CD4-positive, alpha-beta T cell treated with Interferon alpha-2 for 1 hour (primary cell): ENCODE measurements at places on chromosomes 4 and X.

DNA sequence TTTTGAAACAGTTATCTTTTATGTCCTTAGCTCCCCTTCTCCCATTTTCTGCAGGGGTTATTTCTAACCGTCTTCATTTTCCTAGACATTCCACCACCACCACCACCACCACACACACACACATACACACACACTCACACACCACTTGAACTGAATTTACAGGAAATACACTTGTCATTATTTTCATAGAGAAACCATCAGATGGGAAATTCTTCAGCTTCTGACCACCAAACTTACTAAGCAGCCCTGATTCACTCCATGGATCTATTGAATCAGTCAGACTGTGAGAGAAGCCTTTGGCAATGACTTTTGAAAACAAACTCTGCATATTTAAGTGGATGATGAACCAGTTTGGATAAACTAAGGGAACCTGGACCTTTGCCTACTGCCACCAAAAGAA is 210.1 kb upstream of the NHS start:
- no peak for DNase-seq

DNA sequence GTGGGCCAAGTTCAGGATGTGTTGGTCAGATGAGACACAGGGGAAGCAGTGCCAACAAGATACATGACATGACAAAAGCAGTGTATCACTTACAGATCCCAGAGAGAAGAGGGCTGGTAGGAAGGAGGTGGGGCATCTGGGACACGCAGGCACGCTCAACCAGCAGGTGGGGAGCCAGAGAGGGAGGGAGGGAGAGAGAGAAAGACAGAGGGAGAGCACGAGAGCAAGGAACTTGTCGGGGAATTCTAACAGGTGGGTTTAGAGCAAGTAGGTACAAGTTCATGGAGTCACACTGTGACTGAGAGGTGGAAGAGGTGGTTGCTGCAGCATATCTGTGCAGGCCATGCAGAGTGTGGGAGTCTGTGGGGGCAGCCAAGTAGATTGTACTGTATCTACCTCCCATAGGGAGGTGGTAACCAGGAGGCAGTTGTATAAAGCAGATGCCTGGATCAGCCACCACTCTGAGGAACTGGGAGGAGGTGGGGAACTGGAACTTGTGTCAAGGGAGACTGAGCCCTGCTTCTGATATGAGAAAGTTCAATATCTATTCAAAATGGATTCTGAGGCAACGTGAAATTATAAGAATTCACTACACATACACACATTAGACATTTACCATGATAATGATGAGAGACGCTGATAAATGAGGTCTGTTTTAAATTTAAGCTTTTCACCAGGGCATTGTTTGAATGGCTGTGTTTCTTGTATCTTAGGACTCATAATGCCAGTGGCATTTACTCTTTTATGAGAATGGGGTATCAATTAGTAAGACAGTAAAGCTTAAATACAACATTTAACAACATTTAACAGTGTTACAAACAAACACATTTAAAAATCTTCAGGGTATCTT is 43.7 kb downstream of the BBS12 start:
- DNase-seq: no peak

DNA sequence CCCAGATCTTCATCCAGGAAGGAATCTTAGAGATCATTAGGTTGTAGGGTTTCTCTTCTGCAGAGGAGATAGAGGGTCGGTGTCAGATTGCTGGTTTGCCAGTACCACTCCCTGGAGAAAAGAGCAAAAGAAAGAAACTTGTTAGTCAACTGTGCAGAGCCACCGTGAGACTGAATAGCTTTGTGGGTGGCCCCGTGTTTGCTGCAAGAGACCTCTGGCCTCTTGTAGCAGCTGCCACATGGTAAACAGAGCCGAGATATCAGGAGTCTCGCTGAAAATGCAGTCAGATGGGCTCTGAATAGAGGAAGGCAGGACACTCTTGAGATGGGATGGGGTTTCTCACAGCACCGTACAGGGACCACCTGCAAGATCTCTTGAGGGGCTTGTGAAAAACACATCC is 149.7 kb downstream of the PTTG2 start:
- DNase-seq: no peak

DNA sequence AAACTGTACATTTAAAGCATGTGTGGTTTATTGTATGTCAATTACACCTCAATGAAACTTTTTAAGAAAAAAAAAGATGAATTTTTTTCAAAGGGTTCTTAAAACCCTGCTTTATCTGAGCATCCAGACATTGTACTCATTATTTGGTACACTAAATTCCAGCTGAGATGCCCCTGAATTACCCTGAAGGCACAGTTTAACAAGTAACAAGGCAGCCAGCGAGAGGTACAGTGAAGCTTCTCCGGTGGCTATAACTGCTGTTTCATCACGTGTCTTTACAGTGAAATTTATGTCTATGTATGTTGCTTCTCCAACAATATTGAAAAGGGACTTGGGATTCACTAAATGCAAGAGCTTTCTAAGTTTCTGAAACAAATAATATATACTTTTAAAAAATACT is 15.8 kb downstream of the SLC7A11 start:
- DNase-seq: no peak

GRCh38 chrX:93932471-93933220 is 258.6 kb downstream of the FAM133A start:
- DNase-seq: no peak

DNA sequence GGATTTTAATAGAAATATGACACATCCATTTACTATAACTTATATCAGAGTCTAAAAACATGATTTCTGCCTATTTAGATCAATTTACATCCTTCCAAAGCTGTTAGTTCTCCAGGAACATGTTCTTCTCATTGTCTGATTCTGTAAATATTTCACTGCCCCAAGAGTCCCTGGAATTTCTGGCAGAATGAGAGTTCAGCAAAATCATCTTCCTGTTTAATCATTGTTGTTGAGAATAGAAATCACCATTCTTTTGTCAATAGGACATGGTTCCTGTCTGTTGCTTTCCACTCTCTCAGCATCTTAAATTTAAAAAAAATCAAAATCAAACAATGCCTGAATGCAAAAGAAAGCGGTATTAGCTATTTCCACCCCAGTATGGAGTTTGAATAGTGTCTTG is 172.8 kb upstream of the FRMPD4 start:
- no peak for DNase-seq

GRCh38 chr4:38860788-38861424 is 4.3 kb upstream of the TLR6 start:
- DNase-seq: peak; percentile 59

DNA sequence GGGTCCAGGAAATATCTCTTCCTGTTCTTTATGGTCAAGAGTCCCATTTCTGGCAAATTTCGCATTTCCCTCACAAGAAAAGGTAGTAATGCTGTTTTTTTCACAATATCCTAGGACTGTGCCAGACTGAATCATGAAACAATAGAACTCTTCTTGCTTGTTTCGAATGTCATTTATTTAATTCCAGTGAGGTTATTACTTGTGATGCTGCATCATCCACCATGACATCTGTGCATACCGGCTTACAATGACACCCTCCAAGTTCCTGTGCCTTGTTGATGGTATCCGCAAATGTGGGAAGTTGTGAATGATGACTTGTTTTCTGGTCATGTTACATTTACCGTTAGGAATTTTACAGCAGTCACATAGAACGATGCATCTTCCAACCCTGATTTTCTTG is 42.9 kb upstream of the SPRY1 start:
- DNase-seq: no peak

DNA sequence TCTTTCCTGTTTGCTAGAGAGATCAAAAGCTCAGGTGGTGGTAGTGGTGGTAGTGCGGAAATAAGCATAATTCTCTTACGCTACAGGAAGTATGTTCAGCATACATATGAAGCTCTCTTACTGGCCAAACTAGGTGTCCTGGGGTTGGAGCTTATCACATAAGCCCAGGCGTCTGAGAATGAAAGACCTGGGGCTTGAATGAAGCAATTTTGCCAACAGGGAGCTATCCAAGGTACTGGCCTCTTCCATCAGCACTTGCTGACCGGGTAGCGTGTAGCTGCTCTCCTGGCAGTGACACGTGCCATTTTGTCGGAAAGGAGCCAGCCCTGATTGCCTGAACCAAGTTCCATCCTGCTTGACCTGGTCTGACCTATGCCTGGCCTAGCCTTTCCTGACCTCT is 65.9 kb upstream of the HPF1 start:
- DNase-seq: no peak

GRCh38 chr4:161573836-161574235 is 590.0 kb downstream of the FSTL5 start:
- DNase-seq: no peak

- no peak for DNase-seq
These were observed at the start of gene ANOS1 for GRCh38 chrX:8731559-8732395. Gene ANOS1, minus strand, starts transcription at chrX:8732137. Its CDS starts 101 bp downstream, at chrX:8732036.

DNA sequence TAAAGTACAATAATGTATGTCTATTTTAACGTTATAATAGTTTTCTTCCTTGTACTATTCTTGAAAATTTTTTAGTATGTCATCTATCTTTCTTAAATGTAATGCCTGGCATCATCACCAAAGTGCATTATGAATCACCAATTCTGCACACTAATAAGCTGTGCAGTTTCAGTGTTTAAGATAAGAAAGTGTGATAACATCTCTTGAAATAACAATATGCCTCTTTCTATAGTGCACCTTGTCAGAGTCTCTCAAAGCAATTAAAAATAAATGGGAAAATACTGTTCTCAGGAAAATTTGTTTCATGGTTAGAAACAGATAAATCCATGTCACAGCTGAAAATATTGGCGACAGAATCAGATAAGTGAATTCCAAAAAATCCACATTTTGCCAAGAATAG is 457.4 kb upstream of the PCDH10 start:
- DNase-seq: no peak

DNA sequence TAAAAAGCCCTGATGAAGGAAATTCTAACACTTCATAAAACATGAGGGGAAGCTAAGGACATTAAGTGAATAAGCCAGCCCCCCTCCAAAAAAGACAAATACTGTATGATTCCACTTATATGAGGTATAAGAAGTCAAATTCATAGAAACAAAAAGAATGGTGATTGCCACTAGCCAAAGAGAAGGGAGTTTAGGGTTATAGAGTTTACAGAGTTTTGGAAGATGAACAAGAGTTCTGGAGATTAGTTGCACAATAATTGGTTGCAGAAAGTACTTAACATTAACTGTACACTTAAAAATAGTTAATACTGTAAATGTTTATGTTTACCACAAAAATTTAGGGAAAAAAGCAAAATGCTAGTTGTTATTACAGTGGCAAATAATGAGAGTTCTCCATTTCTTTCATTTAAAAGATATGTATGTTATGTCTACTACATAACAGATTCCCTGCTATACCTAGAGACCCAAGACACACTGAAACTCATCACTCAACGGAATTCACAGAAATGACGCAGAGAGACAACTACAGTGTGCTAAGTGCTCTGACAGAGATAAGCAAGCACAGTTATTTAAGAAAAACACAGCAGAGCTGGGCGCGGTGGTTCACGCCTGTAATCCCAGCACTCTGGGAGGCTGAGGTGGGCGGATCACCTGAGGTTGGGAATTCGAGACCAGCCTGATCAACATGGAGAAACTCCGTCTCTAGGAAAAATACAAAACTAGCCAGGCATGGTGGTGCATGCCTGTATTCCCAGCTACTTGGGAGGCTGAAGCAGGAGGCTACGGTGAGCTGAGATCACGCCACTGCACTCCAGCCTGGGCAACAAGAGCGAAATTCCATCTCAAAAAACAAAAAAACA is 37.2 kb downstream of the EIF4E start:
- no peak for DNase-seq

DNA sequence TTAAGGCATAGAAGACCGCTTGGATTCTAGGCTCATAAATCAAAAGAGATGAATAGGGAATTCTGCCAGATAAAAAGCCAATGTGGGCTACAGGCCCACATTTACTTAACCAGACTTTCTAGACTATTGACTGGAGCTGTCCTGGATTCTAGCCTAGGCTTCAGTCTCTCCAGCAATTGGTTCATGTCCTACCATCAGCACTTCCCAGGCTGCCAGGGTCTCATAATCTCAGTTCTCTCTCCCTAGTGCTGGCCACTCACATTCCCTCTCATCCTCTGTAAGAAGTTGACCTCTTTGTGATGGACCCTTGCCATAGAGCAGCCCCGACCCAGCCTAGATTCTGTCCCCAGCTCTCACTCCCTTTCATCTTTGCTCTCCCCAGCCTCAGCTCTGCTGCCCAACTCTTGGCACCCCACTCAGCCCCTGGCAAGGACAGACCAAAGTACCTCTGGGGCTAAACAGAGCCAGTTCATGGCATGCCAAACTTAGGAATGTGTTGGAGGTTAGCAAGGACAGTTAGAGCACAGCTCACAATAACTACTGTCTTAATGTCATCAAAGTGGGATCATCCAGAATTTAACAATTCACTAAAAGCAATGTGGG is 396.2 kb downstream of the INPP4B start:
- no peak for DNase-seq

- DNase-seq: no peak
These were observed 67.1 kb upstream of the HS3ST1 start for GRCh38 chr4:11495818-11496217.

GRCh38 chrX:133838761-133839676 is 146.4 kb downstream of the GPC3 start:
- peak; percentile 26 for DNase-seq

DNA sequence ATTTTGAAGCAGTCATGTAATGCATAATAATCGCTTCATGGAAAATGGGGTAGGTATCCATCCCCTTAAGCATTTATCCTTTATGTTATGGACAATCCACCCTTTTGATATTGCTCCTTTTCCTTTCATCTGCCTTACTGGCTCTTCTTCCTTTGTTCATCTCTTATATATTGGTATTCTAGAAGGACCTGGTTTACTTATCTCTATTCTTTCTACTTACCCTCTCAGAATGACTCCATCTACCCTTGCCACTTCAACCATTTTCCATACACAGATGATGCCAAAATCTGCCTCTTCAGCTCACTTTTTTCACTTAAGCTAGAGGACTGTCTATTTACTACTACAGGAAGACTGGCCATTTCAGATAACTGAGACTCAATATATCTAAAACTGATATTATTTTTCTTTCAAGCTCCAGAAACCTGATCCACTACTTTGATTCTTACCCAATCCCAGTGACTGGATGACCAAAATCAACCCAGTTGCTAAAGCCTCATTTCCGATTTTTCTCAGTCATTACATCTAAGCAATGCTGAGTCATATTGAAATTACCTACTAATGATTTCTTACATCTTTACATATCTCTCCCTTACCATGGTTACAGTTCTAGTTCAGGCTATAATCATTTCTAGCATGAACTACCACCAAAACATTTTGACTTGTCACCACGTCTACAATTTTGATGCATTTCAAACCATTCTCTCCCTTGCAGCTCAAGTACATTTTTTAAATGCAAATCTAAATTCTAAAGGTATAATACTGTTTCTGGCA is 93.7 kb downstream of the FAAH2 start:
- no peak for DNase-seq

GRCh38 chr4:36914106-36914505 is 330.4 kb upstream of the NWD2 start:
- no peak for DNase-seq

- no peak for DNase-seq
These were observed 61.5 kb upstream of the AMOT start for GRCh38 chrX:112901869-112902725.

- DNase-seq: peak; percentile 68
These were observed 118.4 kb downstream of the DTHD1 start for GRCh38 chr4:36399762-36400353.

- no peak for DNase-seq
These were observed 12.1 kb upstream of the TENM3 start for GRCh38 chr4:182231080-182231479.

- peak; percentile 91 for DNase-seq
These were observed 206.5 kb upstream of the STK26 start for GRCh38 chrX:131816551-131817136.

GRCh38 chrX:150621652-150622051 is 53.2 kb downstream of the MTM1 start:
- DNase-seq: no peak

- DNase-seq: peak; percentile 76
These were observed 64.7 kb downstream of the TBC1D14 start for GRCh38 chr4:6974138-6974848.

GRCh38 chrX:17078031-17078720 is 131.7 kb downstream of the REPS2 start:
- DNase-seq: no peak
